ENCODE measurements at places on chromosomes 7 and 10.

GRCh38 chr10:124453960-124454610 is 4.2 kb upstream of the NKX1-2 start:
- DNase-seq = no peak

DNA sequence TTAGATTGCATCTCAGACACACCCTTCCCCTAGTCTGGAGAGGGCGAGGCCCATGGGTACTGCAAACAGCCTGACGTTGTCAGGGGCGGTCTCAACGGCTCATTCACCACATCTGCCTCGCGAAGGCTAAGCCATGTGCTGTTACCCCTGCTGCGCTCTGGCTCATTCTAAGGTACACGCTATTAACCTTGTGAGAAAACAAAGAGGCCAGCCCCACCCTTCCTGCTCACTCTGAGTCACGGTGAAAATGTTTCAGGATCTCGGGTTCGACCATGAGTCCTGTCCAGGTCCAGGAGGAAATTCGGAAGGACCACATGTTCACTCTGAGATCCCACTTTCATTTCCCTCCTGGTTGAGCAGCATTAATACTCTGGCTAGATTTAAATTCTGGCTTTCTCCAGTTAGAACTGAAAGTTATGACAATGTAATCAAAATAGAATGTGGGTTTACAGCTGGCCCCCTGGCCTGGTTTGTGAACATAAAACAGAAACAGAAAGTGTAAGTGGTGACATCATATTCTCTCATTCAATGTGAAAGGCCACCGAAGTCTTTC is 55.2 kb downstream of the EGFR start:
- peak; percentile 90 for DNase-seq

GRCh38 chr10:119318411-119319160 is 111.2 kb downstream of the GRK5 start:
- DNase-seq = no peak

- DNase-seq = no peak
Measured at GRCh38 chr7:117698018-117698417, 175.2 kb downstream of the CTTNBP2 start.

DNA sequence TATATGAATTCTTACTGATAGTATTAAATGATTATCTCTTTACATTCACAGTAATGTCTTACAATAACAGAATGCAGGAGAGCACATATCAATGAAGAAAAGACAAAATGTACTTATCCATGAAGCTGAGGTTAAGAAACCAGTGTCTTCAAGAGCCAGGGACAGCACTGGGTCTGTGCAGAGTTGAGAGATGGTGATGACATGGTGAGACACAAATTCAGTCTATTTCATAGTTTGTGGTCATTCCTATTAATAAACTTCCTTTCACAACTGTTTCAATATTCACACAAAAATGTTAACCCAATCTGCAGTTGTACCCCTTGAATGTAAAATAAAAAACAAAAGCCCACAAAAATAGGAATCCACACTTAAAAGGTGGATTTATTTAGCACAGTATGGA is 5.3 kb upstream of the MAGI2 start:
- no peak for DNase-seq

DNA sequence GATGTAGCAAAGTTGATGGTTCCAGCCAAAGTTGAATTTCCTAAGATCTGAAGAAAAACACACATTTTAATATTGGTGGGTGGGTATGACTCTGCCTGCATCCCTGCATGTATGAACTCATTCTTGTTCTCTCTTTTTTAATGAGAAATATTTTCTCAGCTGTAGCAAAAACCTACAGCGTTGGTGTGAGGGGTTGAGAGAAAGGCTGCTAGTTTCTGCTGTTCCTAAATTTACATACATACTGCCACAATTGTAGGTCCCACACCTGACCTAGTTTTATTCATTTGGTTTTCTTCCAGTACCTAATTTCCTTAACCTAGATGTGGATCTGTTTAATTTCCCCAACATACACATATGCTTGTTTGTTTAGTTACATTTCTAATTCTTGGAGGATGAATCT is 4.6 kb downstream of the AGFG2 start:
- no peak for DNase-seq

DNA sequence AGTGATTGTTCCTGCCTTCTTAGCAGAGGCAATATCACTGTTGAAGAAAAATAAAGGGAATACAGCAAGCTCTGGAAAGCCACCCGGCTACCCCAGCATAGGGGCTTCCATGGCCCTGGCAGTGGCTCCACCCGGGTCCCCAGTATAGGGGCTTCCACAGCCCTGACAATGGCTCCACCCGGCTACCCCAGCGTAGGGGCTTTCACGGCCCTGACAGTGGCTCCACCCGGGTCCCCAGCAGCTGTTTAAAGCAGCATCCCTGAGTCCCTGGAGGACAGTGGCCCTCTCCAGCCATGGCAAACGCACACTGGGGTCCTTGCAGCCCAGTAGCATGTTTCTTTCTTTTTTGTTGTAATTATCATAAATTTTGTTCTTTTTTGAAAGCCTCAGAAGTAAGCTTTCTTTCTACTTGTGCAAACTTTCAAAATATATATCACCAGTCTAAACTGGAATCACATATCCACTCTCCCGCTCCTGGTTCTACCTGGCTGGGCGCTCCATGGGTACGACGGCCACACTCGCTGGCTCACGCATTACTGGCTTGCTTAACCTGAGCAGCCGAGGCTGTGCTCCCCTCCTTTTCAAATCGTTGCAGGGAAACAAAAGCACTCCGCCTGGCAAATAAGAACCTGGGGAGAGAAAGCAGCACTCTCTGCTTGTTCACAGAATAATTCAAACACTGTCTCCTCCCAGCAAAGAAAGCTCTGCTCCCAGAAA is 62.1 kb downstream of the TCERG1L start:
- DNase-seq = no peak

DNA sequence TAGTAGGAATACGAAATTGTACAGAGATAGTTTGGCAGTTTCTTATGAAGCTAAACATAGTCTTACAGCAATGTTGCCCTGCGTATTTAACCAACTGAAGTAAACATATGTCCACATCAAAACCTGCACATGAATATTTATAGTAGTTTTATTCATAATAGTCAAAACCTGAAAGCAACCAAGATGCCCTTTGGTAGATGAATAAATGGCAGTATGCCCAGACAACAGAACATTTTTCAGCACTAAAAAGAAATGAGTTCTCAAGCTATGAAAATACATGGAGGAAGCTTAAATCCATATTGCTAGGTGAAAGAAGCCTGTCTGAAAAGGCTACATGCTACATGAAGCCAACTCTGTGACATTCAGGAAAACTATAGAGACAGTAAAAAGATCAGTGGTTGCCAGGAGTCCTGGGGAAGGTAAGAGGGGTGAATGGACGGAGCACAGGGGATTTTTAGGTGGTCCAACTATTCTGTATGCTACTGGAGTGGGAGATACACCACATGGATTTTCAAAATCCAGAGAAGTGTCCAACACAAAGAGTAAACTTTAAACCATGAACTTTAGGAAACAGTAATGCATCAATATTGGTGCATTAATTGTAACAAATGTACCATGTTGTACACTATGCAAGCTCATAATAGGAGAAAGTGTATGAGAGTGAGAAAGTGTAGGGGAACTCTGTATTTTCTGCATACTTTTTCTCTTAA is 17.6 kb downstream of the GPRIN2 start:
- no peak for DNase-seq

GRCh38 chr10:132066812-132067211 is 1.1 kb downstream of the JAKMIP3 start:
- no peak for DNase-seq

DNA sequence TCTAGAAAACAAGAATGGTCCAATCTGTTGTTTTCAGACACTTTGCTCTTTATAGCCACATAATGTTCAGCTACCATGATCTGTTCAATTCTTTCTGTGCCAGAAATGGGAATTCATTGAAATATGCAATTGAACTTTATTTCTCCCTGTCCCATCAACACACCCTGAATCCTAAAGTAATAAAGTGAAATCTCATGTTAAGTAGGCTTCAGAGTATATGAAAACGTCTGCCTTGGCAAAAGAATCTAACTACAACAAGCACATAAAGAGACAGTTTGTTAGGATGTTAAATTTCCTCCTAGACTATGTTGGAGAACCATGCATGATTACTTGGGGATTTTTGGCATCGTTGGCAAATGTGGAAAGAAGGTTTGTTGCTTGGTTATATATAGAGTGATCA is 722.7 kb downstream of the XPNPEP1 start:
- no peak for DNase-seq

DNA sequence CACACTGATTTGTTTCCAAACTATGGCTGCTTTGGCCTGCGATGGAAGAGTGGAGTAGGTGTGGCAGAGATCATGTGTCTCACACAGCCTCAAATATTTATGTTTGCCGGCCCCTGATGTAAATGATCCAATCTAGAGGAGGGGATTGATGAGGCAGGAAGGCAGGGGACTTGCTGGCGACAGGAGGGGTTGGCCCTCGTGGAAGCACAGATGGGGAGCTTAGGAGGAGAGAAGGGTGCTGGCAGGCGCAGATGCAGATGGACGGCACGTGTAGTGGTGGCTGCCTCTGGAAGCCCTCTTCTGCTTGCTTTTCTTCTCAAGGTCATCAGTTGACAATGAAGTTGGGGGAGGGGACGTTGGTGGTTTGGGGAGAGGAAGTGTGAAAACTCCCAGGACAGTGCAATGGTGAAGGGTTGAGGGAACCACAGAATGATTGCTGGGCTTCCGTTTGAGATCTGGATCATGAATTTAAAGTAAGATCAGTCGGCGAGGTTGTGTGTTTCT is 15.4 kb downstream of the COL13A1 start:
- no peak for DNase-seq

GRCh38 chr10:95896071-95896850 is 11.5 kb upstream of the CC2D2B start:
- no peak for DNase-seq

GRCh38 chr10:34696423-34696822 is 118.7 kb downstream of the PARD3 start:
- DNase-seq = no peak

DNA sequence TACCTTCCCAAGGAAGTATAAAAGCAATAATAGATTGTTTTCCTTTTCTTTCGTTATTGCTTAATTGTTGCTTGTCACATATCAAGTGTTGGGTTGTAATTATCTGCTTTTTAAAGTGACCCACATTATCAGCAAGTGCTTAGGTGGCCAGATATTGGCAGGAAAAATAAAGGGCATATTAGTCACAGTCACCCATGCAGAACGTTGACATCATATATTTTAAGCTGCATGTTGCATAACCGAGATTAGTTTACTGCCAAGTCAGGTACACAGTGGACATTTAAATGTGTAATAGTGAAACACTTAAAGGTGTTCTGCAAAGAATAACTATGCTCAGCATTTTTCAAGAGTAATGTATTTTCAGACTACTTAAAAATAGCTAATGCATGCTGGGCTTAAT is 11.4 kb downstream of the NEBL start:
- DNase-seq = peak; percentile 58

- no peak for DNase-seq
Measured at GRCh38 chr10:131207176-131207575, 104.3 kb downstream of the TCERG1L start.

DNA sequence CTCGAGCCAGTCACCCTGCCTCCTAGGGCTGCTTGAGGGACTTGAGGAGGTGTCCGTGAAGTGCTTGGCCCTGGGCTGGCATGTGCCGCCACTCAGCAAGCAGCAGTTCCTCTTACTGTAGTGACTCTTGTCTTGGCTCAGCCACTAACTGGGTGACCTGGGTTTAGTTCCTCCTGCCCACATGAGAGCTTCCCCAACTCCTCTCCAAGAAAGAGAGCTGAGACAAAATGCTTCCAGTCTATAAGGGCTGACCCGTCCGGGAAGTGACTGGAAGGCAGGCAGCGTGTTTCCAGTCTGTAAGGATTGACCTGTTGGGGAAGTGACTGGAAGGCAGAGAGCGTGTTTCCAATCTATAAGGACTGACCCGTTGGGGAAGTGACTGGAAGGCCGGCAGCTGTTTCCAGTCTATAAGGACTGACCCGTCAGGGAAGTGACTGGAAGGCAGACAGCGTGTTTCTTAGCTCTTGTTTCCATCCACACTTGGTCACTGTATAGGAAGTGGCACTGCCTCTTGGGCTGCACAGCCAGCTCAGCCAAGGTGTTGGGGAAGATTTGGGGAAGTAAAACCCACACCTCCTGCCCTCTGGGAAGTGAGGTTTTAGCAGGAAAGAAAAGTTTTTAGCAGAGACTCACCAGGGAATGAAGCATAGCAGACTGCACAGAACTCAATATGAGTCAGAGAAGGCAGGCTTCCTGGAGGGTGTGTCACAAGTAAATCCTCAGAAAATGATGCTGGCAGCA is 53.3 kb upstream of the PPIF start:
- no peak for DNase-seq

DNA sequence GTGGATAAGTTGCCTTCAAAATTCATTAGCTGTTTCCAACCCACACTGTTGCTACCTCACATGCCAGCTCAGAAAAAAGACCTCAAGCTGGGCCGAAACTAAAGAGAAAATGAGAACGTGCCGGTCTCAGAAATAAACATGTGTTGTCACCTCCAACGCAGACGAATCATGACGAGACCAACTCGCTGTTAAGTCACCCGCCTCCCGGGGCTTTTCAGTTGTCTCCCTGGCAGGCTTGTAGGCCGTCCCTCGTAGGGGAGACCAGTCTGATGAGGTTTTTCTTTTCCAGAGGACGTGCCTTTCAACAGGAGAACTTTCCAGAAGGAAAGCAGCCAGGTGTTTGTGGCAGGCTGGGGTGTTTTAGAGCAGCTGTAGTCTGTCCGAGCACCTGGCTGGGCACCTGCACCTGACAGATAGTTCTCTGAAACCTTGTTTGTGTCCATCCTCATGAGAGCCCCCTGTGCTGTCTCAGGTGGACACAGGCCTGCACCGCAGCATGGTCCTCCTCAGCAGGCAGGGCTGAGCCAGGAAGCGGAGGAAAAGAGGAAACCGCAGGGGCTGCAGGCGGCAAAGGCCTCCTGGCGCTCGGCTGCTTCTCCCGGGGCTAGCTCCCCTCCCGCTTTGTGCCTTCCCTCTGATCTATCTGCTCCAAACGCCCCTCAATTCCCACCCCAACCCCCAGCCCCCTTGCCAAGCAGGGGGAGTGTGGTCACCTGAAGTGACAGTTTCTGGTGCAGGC is 78.8 kb downstream of the CHST15 start:
- DNase-seq = no peak

DNA sequence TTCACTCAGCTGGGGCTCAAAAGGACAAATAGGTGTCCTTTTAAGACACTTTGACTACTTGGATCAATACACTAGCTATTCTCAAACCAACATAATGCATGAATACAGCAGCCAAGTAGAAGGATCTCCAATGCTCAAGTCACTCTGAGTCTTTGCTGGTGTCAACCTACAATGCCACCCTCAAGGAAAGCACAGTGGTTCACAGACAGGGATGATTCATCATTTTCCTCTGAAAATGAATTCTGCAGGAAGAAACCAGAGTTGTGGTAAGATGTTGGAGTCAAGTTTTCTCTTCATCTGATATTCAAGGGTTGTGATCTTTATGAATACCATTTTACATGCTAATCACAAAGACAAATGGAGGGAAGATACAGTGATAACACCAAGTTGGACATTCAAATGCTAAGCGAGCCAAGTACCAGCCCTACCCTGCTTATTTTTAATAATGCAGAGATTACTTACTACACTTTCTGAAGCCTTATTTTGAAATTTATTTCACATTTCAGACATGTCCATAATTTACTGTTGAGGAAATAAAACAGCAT is 143.1 kb upstream of the FGFR2 start:
- no peak for DNase-seq

GRCh38 chr10:88392222-88392621 is 190.9 kb downstream of the RNLS start:
- DNase-seq = no peak

GRCh38 chr7:157549612-157550299 is 213.0 kb downstream of the DNAJB6 start:
- DNase-seq = no peak
